Thoracic aorta (tissue), 2 donors: ENCODE measurements at places on chromosomes 2 and 18. TPM values are rescaled to one million over a fixed set of nuclear protein-coding genes. Genes with fewer than 3 reads are reported as not detected.

- no peak for DNase-seq
Observed at GRCh38 chr2:127462461-127462860, 44.2 kb downstream of the PROC start.

Gene IRS1
- 18.8 TPM for total RNA-seq

GRCh38 chr2:177547122-177547521, 154.5 kb downstream of the AGPS start:
- no peak for DNase-seq

DNA sequence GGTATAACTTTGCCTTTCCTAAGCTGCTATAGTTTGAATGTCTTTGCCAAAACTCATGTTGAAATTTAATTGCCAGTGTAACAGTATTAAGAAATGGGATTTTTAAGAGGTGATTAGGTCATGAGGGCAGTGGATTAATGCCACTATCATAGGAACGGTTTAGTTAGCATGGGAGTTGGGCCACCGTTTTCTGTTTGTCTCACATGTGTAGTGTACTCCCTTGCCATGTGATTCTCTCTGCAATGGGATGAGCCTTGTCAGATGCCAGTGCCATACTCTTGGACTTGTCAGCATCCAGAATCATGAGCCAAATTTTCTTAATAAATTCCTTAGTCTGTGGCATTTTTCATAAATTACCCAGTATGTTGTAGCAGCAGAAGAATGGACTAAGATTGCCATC, 388.9 kb upstream of the RGPD4 start:
- DNase-seq: no peak

DNA sequence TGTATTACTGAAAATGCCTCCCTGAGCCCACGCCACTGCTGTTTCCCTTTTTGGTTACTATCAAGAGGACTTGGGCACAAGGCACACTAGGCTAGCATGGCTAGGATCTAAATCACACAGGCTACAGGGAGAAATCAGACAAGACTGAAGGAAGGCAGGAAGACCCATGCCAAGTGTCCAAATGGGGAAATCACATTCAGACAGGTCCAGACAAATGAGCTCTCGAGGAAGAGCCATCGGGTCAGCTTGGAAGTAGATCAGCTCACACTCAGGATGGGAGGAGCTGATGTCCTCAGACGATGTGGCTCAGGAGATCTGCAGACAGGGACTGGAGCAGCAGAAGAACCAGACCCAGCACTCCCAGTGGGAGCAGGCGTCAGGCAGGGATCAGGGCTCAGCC, 113.2 kb downstream of the COL6A3 start:
- no peak for DNase-seq

Gene EVA1A
- not detected for total RNA-seq

GRCh38 chr2:71156573-71156972, 26.1 kb downstream of the MPHOSPH10 start:
- DNase-seq: no peak

GRCh38 chr2:121161272-121161671, 123.7 kb downstream of the TFCP2L1 start:
- no peak for DNase-seq

DNA sequence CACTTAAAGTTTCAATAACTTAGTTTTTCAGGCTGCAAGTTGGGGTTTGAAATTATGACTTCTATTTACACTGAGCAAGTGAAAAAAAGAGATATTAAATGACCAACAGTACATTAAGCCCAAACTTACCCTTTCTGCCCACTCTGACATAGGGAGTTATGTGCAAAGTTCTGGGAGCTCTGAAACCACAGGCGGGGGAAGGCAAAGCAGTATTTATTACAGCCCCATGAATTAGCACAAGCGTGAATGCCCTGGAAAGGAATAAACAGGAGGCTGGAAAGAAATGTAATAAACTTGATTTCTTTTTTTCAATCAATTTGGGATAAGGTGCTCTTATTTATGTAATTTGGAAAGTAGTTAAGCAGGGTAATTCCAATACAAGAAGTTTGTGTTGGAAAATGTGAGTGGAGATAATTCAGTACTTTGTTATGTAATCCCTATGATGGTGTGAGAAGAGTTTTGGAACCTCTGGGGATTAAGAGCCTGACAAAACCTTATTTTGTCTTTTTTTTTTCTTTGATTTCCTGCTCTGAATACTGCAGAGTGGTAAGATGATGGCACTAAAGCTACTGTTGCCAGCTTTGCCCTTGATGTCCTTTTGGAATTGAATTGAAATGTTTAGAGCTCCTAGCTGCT, 351.5 kb downstream of the ARHGAP15 start:
- DNase-seq: no peak

- DNase-seq: no peak
Observed at GRCh38 chr2:120346667-120347358, 877 bp downstream of the INHBB start.

DNA sequence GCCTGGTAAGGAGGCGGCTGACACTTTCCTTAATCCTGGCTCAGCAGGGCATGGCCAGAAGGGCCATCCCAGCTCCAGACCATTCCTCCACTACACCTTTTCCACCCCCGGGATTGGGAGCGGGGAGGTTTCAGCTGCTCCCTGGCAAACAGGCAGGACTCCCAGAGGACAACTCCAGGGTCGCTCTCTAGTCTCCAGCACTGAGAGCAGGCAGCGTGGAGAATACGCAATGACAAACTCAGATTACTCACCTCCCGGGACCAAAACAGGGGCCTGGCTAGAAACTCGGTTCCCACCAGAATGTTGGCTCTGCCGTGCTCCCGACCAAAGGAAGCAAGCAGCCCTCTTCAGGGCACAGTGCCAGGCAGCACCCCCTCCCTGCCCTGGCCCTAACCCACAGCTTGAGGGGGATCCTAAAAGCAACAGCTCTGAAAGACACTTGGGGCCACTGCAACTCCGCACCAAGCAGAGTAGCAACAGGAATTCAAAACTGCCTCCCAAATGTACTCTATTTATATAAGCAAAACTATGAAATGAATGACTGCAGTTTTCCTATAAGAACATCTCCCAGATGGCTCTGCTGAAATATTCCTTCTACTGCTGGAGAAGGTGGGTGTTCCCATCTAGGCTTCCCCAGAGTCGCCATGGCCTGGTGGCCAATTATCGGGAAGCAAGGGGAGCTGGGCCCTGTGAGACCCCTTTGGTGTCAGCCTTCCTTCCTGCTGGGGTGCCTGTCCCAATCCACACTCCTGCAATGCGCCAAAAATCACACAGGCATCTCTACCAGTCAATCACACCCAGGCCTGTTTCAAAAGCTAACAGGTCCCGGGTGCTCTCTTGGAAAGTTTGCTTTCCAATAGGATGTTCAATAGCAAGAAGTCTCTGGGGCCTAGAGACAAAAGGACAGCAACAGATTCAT, 61.2 kb upstream of the POMC start:
- no peak for DNase-seq
